ENCODE measurements at places on chromosomes 3 and 15.

GRCh38 chr15:67134871-67135492 lies 69.6 kb downstream of the SMAD3 start:
- no peak for DNase-seq

DNA sequence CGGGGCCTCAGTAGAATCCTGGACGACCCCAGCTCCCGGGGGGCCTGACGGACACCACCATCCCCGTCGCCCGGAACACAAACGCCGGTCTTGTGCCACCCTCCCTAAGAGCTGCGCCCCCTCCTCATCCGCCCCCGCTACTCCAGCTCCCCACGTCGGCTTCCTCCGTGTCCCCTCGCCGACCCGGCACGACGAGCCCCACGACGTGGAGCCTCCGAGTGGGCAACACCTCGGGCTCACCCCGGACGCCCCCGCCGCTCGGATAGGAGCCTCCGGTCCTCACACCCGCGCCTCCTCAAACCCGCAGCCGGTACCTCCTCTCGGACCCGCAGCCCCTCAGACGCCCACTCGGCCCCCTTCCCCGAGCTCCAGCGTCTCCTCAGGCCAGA lies 525 bp downstream of the NPTN start:
- DNase-seq: no peak

- no peak for DNase-seq
Observed at GRCh38 chr3:3778641-3779270, 20.5 kb upstream of the LRRN1 start.

DNA sequence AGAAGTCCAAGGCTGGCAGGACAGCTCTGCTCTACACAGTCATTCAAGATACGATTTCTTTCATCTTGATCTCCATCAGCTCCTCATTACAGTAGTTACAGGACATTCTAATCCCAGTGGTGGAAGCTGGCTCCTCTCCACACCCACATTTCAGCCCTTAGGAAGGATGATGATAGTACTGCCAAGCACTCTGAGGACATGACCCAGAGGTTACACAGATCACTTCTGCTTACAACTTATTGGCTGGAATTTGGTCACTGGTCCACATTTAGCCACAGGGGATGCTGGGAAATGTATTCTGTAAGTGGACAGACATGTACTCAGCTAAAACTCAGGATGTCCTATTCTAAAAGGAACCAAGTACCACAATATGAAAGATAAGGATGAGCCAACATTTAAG lies 77.1 kb downstream of the IQCH start:
- DNase-seq: no peak

- DNase-seq: no peak
Observed at GRCh38 chr3:29565236-29565635, 284.4 kb downstream of the RBMS3 start.

GRCh38 chr3:178112134-178112533 lies 424.1 kb upstream of the KCNMB2 start:
- DNase-seq: no peak

- DNase-seq: no peak
Observed at GRCh38 chr3:23659274-23659673, 146.5 kb upstream of the UBE2E1 start.
